ENCODE measurements at places on chromosomes 2 and 18.

GRCh38 chr2:12686708-12687283, 29.9 kb upstream of the TRIB2 start:
- DNase-seq = no peak

DNA sequence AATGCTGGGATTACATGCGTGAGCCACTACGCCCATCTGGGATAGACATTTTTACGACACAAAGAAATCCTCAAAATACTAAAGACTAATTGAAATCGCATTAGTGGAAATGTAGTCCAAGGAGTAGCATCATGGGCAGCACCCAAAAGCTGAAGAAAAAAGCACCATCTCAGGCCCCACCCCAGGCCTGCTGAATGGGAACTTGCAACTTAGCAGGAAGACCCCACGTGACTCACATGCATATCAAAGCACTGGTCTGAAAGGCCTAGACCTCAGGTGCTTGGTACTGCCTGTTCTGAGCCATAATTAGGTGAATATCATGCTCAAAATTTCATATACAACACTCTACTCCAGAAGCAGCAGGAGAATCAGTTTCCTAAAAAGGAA, 28.9 kb downstream of the SPRED2 start:
- DNase-seq = no peak

DNA sequence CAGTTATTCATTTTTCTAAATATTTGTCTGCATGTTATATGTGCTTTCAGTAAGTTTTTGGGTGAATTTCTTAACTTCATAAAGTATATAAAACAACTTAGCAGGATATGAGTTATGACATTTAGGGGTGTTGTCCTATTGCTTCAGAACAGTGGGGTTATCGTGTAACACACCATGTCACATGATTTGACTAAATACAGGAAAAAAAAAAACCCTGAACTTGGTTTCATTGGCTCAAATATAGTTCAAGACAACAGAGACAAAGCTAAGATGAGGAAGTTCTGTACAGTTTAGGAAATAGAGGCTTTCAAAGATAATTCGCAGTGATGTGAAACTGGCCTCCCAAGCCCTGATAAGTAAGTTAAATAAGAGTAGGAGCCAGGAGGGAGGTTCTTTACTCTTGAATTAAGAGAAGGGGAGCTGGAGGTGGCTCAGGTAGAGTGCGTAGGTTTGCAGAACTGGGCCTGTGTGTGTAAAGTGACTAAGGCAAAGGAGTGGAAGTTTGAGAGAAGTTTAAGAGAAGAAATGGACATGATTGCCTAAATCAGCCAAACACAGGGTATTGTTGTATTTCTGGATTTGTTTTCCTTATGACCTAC, 53.9 kb downstream of the LIMS1 start:
- DNase-seq = no peak

GRCh38 chr2:158255257-158255656, 153.6 kb downstream of the UPP2 start:
- no peak for DNase-seq

DNA sequence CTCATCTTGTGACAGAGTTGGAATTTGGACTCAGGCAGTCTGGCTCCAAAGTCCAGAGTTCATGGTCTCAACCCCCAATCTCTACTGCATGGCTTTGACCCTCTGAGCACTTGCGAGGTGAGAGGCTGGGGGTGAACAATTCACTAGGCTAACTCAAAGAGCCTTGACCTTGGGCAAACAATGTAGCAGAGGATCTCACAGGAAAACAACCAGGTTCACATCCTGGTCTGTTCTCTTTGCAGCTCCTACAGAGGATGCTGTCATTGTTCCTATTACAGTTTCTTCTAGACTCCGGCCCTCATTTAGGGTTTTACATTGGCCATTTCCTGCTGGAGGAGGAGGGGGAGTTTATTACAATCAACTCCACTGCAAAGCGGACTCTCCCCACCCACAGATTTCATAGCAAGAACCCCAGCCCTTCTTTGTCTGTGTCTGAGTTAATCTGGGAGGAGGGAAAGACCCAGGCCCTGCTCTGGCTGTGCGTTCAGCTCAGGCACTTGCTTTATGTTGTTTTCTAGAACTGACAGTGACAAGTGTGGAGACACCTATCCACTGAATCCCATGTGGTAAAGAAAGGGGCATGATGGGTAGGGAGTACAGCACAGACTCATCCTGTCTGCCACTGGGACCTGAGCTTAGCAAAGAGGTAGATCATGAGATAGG, 101.6 kb downstream of the LBH start:
- no peak for DNase-seq

- no peak for DNase-seq
These were observed 66.1 kb downstream of the LRRFIP1 start for GRCh38 chr2:237693291-237693994.

DNA sequence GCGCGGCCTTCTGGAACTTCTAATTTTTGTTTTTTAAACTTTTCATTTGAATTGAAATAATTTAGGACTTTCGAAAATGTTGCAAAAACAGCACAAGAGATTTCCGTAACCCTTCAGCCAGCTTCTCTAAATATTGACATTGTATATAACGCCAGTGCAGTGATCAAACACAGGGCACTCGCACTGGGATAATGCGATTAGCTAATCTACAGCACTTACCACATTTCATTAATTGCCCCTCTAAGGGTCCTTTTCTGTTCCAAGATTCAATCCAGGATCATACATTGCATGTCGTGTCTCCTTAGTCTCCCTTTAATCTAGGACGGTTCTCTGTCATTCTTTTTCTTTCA, 343 bp upstream of the CD302 start:
- no peak for DNase-seq

GRCh38 chr2:236799391-236800026, 229.9 kb downstream of the ACKR3 start:
- DNase-seq = no peak

DNA sequence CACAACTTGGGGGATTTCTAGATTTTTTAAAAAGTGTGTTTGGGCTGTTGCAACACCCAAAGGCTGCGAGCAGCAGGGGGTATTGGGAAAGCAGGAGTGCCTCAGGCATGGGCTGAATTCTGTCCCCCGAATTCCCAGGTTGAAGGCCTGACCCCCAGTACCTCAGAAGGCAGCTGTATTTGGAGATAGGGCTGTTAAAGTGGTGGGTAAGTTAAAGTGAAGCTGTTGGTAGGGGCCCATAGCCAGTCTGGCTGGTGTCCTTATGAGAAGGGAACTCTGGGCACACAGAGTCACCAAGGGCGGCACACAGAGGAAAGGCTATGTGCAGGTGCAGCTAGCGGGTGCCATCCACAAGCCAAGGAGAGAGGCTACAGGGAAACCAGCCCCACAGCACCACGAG, 717.4 kb downstream of the GALR1 start:
- DNase-seq = no peak

- DNase-seq = no peak
These were observed 101.1 kb downstream of the MAPK4 start for GRCh38 chr18:50661013-50661412.

- DNase-seq = no peak
These were observed 149.9 kb downstream of the RPIA start for GRCh38 chr2:88841224-88841929.

DNA sequence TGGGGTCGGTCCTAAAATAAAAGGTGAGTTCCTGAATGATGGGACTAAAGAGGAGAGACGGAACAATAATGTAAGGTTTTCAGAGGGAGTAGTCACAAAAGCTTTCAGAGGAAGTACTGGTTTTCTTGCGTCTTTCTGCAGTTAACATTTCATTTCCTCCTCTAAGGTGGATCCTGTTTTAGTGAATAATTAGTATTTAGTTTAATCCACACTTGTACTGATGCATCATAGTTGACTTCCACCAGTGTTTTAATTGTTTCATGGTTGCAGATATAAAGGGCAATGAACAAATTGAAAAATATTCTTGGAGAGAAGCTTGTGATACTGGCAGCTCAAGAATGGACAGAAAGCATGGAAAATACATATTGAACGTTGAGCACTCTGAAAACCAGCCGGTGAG, at the start of gene DYNAP:
DYNAP (plus strand) TSS at position 301 of the 400 bp plus-strand sequence; CDS start at position 339, 38 bp downstream.
- no peak for DNase-seq

All from stimulated activated CD8-positive, alpha-beta memory T cell treated with anti-CD3 and anti-CD28 coated beads, Interleukin-15, amount 100 ng/mL, for 24 hours (primary cell).